Effector CD4-positive, alpha-beta T cell (primary cell): ENCODE measurements at places on chromosomes 4 and X.

- no peak for DNase-seq
These were observed 23.9 kb downstream of the PRDM8 start for GRCh38 chr4:80221161-80221560.

DNA sequence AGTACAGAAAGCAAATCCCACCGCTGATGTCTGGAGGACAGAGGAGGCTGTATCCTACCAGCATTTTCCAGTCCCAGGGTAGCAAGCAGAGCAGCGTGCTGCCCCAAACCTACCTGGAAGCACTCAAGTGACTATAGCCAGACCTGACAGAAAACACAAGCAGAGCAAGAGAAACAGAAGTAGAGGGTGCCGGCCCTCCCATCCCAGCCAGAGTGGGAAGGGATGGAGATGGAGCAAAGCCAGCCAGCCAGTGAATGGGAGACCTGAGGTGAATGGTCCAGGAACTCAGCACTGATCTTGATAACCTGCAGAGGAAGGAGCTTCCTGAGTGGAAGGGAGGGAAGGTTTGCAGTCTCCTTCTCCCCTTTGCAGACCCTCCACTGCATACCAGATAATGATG is 185.2 kb downstream of the MAML3 start:
- no peak for DNase-seq

- DNase-seq = no peak
These were observed 173.9 kb upstream of the PPARGC1A start for GRCh38 chr4:24063731-24064130.

GRCh38 chr4:152771741-152772533 is 7.6 kb downstream of the TIGD4 start:
- DNase-seq = no peak

- no peak for DNase-seq
These were observed 228.5 kb upstream of the CASK start for GRCh38 chrX:42151808-42152207.

DNA sequence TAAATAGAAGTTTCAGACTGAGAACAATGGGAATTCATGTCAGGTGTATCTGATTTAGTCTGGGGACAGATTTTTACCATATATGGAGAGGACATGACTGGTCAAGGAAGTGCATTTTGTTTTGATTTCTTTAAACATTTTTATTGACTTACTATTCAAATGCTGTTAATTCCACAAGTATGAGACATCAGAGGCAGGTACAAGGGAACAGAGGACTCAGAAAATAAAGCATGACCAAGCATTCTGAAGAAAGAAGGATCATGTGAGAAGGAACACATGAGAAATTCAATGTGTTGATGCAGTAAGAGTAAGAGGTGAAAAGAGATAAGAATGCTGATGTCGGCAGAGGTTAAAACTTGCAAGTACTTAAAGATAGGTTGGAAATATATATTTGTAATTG is 1452.6 kb downstream of the PCDH7 start:
- no peak for DNase-seq

DNA sequence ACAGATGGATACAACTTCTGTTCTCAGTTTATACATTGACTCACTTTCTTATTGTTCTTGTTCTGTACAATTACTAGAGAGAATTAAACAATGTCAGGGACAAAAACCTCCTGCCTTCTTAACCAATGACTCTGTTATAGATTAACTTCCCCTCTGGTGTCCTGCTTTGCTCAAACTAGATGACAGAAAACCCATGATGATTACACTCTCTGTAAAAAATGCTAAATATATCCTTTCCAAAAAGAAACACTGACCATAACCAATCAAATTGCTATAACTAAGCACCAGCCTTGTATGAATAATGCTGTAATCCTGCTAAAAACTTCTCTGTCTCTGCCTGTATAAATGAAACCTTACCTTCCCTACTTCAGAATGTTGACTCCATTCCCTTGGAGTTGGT is 29.8 kb upstream of the IL13RA2 start:
- no peak for DNase-seq

- DNase-seq = no peak
These were observed 33.7 kb downstream of the ASB9 start for GRCh38 chrX:15236146-15236545.

GRCh38 chr4:40335525-40335894 is 377 bp downstream of the CHRNA9 start:
- no peak for DNase-seq

- DNase-seq = no peak
These were observed 299.2 kb downstream of the IDS start for GRCh38 chrX:149205937-149206336.

- no peak for DNase-seq
These were observed 106.1 kb downstream of the PDGFC start for GRCh38 chr4:156865451-156865850.

GRCh38 chr4:82561786-82562563 is at the start of gene TMEM150C:
TMEM150C (minus strand) TSS chr4:82561988; CDS start chr4:82504657, 57,331 bp downstream.
- DNase-seq = no peak

DNA sequence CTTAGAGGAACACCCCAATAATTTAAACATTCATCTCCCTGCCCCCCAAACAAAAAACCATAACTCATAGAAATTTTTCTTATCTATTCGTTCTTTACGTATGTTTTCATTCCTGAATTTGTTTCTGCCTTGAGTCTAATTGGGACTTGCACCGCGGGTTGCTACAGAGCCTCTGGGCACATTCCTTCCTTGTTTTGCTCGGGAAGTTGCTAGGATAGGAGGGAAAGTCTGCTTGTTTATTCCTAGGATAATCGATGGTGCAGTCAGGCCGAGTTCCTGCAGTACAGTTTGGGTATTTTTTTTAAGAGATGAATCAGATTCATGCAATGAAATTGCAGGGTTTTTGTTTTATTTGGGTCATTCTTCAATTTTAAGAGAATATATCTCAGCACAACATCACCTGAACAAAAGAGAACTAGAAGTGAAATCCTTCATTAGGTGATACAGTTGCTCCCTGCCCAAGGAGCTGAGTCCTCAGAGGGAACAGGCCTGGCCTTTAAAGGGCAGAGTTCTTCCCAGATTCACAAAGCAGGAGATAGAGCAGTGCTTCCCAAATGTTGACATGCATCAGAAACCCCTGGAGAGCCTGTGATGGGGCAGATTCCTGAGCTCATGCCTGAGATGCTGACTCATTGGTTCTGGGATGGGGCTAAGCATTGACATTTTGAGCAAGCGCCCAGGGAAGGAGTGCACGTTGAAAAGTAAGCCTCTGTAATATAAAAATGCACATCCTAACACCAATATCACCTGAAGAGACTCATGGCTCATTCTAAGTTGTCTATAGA is 114.9 kb upstream of the FAM9B start:
- DNase-seq = no peak

- no peak for DNase-seq
These were observed 288.1 kb downstream of the EVC2 start for GRCh38 chr4:5420266-5420665.

- no peak for DNase-seq
These were observed 79.8 kb upstream of the LANCL3 start for GRCh38 chrX:37491686-37492085.

DNA sequence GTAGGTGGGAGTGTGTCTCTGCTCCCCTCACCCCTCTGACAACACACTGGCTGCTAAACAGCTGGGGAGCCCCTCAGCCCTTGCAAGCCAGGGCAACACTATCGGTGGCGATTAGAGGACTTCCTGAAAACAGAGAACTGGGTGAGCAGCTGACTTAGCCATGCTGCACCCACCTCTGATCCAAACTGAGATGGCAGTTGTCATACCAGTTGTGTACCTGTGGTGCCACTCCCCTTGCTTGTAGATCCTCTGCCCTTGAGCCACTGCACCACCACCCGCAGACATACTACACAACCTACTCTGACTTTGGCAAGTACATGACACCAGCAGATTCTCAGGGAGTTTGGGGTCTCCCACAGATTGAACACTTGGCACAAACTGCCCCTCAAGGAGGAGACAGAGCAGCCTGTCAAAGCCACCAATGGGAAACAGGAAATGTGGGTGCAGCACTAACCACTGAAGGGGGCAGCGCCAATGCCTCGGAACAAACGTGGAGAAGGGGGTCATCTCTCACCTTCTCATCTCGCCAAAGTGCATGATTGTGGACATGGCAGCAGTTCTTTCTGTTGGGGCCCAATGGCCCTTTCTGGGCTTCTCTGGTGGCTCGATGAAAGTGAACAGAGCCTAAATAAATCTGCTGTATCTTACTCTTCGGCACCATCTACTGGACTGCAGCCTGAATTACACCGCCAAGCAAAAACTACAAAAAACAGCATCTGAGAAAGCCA is 119.8 kb downstream of the NEK1 start:
- DNase-seq = no peak

DNA sequence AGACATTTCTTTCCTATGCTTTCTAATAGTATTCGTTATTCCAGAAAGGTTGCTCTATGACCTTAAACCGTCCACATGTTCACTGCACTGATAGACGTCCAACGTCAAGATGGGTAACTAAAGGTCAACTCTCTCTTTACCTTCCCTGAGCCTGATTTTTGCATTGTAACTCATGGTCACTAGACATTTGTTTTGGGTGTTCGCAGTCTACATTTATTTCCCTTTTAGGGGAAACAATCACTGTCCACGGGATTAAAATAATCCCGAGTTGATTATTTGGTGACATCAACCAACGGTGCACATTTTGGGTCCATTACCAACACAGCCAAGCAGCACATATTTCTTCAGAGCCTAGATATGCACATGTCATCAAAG is 540 bp upstream of the HADH start:
- no peak for DNase-seq

GRCh38 chr4:83036991-83037665 is 2.1 kb downstream of the COPS4 start:
- DNase-seq = no peak

- no peak for DNase-seq
These were observed 122.2 kb downstream of the SHROOM4 start for GRCh38 chrX:50691820-50692219.

DNA sequence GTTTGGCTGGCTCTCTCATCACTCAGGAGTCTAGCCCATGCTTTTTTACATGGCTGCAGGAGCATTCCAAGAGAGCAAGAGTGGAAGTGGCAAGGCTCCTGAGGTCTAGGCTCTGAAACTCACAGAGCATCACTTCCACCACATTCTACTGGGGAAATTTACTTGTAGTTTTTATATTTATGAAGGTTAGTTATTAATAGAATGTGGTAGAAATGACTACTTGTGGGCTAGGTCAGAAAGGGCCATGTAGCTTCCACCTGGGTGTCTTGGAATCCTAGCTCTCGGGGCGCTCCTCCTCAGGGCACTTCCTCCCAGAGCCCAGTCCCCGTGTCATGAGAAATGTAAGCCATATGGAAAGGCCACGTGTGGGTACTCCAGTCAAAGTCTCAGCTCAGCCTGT is 127.0 kb upstream of the CASK start:
- no peak for DNase-seq

DNA sequence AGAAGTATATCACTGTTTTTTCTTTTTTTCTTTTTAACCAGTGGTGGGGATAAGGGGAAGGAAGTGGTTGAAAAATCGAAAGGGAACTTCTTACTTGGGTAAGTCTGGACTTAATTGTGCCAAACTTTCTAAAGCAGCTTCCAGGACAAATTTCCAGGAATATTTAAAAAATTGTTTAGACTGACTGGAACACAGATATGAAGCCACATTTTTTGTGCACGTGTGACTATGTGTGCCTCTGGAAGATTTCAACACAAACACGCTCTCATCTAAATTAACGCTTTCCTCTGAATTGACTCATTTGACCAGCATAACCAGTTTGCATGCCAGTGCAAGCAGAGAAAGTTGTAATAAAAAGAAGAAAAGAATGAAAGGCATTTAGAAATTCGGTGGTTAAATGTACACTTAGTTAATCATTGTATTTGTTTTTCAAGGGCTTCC is 18.8 kb upstream of the YTHDC1 start:
- DNase-seq = no peak

DNA sequence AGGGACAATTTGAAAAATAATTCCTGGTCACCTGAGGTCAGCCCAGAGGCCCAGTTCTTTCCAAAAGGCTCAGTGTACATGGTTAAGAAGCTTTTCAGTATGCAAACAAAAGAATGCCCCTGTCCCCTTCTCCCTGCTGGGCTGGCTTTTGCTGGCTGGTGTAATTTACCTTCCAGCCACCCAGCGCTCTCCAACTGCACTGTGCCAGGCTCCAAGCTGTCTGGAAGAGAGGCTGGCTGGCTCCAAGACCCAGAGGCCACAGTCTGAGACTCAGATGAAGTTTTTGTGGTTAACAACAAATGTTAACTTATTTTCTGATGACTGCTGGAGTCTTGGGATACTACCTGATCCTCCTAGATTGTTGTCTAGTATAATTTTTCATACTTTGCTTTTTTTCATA is 11.9 kb upstream of the KIT start:
- DNase-seq = no peak

GRCh38 chr4:184102488-184102887 is 115.2 kb downstream of the ENPP6 start:
- no peak for DNase-seq

- DNase-seq = no peak
These were observed 26.0 kb downstream of the TKTL1 start for GRCh38 chrX:154321594-154321993.

DNA sequence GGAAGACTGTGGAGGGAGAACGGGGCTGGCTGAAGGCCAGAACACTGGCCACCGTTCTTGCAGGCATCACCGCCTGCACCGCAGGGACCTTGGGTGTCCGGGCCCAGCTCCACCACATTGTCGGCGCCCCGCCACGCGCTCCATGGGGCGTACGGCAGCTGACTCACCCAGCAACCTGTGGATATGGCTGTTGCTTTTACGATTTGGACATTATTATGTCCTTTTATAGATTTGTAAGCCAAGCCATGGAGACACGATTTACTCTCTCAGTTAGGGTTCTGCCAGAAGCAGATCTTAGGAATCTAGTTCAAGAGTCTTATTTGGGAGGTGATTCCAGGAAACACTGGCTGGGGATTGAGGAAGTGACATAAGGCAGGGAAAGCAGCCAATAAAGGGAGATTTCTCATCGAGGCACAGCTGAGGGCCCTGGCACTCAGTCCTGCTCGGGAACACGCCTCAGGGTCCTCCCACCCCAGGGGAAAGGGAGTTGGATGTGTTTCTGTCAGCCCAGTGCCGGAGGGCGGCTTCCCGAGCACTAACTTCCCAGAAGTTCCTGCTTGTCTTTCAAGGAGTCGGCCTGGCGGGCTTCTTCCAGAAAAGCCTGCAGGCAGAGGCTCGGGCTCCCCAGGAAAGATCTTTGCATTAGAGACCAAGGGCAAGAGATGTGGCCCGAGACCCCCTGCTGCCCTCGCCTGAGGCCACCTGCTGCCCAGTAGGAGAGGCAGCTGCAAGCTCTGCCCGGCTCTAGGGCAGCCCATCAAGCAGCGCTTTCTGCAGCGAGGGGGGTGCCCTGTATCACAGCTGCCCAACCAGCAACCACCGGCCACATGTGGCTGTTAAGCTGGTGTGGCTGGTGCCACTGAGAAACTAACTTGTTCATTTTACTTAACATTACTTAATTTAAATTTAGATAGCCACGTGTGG is 52.9 kb downstream of the CRMP1 start:
- no peak for DNase-seq

- DNase-seq = no peak
These were observed 3.7 kb upstream of the MAEA start for GRCh38 chr4:1285790-1286553.

- DNase-seq = no peak
These were observed 35.4 kb upstream of the PGRMC2 start for GRCh38 chr4:128322986-128323385.

GRCh38 chrX:43718546-43718945 is 62.4 kb downstream of the MAOA start:
- DNase-seq = no peak
